ENCODE measurements at places on chromosomes 16 and 17.

GRCh38 chr16:49755313-49755620 is 100.6 kb downstream of the ZNF423 start:
- no peak for DNase-seq

- DNase-seq = no peak
Measured at GRCh38 chr16:4067262-4068001, 48.8 kb downstream of the ADCY9 start.

DNA sequence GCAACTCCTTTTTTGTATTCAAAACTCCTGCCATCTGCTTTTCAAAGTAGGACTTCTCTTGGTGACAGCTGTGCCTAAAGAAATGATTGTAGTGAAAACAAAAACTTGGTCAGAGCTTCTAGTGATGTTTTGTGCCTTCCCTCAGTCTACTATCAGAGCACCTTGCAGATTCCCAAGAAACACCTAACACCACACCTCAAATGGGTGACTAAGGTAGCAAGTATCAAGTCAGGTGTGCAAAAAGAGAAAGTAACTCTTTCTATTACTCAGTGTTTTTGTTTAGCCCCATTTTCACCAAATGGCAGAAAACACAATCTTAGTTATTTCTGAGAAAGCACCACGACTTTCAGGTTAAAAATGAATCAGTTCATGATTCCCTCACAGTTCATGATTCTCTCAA is 2.0 kb upstream of the PMFBP1 start:
- DNase-seq = no peak

GRCh38 chr17:73470316-73470826 is 158.6 kb upstream of the CDC42EP4 start:
- DNase-seq = no peak

- no peak for DNase-seq
Measured at GRCh38 chr16:88055356-88055755, 104.1 kb downstream of the BANP start.

GRCh38 chr17:27323538-27324215 is 29.8 kb downstream of the WSB1 start:
- DNase-seq = no peak

DNA sequence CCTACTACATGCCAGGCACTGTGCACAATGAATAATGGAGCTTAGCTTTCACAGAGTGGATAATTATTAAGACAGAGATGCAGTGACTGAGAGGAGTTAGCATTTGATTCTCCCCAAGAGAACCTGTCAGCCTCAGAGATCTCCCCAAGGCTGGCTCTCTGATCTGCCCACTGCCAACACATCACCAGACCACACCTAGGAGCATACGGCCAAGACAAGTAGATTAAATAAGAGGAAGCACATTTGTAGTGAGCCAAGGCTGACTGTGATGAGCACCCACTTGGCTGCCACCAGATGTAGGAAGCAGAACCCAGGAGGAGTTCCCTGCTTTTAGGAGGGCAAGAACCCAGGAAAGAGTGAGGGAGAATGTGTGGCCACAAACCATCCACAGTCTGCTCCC is 130.1 kb downstream of the SPACA3 start:
- DNase-seq = no peak

DNA sequence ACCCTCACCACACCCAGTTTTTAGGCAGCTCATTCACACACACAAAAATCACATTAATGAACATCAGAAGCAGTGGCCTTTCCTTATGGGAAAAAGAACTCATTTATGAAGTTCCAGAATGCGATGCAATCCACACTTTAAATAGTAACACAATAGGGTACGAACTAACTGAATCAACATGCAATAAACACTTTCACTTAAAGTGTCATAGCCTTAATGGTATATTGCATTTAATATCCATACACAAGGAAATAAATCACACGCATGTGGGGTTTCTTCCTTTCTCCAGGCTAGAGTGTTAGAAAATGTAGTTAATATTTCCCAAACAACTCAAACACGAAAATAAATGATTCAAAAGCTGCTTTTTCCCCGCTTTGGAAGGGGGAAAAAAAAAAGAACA is 19.7 kb downstream of the ADCY9 start:
- no peak for DNase-seq

DNA sequence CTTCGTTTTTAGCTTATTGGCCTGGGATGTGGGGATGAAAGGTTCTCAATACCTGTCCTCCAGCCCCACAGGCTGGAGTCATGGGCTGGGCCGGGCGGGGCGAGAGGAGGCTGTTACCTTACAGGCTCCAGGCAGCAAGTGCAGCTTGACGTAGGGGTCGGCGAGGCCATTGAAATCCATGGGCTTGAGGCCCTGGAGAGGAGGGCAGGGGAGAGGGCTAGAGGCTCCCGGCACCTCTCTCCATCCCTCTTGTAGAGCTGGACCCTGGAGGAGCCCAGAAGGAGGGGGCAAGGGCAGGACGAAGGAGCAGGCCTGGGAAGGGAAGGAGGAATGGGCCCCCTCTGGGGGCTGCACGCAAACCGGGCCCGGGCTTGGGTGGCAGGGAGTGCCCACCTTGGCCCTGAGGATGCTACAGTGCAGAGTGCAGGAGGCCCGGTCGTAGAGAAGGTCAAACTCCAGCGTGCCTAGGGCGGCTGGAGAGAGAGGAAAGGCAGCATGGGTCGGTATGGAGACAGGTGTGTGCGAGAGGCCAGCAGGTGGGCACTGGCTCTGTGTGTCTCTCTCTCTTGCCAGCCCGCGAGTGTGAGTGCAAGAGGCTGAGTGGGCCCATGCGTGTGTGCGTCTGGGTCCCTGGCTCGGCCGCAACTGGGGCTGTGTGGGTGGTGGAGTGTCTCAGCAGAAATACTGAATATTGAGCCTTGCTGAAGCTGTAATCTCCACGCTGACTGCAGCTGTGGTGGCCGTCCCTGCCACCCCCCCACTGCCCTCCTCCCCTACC is 1.6 kb downstream of the DOC2A start:
- no peak for DNase-seq

- DNase-seq = no peak
Measured at GRCh38 chr16:54504372-54504771, 217.8 kb upstream of the IRX3 start.

GRCh38 chr16:86522634-86523033 is 12.3 kb downstream of the FOXF1 start:
- no peak for DNase-seq

- DNase-seq = no peak
Measured at GRCh38 chr17:28043296-28043695, 819 bp downstream of the NLK start.

DNA sequence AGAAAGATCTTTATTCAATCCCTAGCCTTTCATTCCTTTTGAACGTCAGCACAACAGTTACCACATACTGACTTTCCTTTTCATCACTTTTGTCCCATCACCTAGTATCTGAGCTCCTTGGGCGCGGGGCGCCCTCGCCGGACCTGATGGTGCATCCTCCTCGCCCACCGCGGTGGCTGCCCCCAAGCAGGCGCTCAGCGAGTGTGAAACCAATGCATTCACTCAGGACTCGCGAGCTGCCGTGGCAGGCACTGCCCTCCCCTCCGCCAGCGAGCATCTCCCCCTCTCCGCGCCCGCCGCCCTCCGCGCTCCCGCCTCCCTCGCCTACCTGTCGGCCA is 756 bp downstream of the KLHL11 start:
- no peak for DNase-seq

GRCh38 chr17:39627047-39627711 is 427 bp downstream of the PPP1R1B start:
- DNase-seq = no peak

GRCh38 chr17:5530265-5531084 is 44.1 kb downstream of the MIS12 start:
- no peak for DNase-seq

- DNase-seq = no peak
Measured at GRCh38 chr17:41448506-41448905, 7.7 kb upstream of the KRT38 start.

All from hypothalamus (tissue), 51 donors.